ENCODE measurements at places on chromosomes 1 and 21.

- no peak for DNase-seq
Measured at GRCh38 chr1:202131956-202132821, 9.5 kb downstream of the GPR37L1 start.

DNA sequence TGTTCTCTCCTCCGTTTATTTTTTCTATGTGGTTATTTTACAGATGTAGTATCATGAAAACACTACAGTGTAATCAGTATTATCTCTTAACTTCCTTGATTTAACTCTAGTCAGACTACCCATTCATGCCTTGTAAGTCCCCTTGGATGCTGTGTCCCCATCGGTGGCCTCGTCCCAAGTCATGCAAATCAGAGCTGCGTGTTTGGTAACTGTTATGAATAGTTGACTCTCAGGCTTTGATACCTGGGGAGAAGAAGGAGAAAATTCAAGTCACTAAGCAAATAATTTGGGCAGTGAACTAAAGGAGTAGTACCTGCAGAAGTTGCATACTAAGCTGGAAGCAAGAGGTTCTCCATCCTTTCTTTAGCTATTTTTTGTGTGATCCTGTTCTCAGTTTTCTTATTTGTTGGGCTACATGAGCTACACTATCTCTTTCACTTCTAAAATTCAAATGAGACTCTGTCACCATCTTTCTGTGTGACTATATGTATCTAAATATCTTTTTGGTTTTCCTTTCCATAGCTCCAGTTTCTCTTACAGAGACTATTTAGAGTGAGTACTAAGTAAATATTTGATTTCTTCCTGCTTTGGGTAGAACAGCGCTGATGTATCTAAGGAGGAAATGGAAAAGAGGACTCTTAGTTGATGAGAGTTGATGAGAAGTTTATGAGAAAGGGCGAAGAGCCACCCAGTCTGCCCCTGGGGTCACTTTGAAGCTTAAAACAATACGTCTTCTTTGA, 50.9 kb downstream of the VANGL2 start:
- no peak for DNase-seq

- no peak for DNase-seq
Measured at GRCh38 chr1:203167026-203167912, 8.4 kb downstream of the MYBPH start.

DNA sequence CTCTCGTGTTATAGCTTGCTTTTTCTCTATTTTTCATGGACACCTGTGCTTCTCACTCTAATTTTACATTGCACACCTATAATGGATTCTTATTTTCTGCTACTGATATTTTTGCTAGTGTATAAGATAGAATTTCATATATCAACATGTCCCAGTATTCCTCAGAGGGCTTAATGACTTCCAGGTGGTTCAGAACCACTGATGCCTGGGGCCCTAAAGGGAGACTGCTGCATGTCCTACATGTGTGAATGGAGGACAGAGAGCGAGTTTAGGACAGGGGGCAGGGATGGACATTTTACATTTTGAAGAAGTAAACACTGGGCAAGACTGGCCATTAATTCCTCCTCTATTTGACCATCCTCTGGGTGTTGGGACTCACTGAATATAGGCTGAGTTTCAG, 100.6 kb downstream of the DISC1 start:
- no peak for DNase-seq

- DNase-seq = no peak
Measured at GRCh38 chr1:67228791-67229190, 62.5 kb downstream of the IL23R start.

- no peak for DNase-seq
Measured at GRCh38 chr1:20600156-20600555, 11.3 kb downstream of the CDA start.

DNA sequence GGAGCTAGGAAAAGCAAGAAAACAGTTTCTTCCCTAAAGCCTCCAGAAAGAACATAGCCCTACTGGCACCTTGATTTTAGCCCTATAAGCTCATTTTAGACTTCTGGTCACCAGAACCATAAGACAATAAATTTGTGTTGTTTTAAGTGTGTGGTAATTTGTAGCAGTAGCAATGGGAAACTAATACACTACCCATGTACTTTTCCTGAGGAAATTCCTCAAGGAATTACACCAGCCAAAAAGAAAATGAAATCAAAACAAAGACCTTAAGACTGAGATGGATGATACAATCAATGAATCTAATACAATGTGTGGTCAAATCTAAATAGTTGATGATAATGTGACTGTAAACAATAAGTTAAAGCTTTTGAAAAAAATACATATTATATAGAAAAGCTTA, 11.8 kb downstream of the VAMP4 start:
- no peak for DNase-seq

- DNase-seq = no peak
Measured at GRCh38 chr1:228810878-228811711, 75.8 kb downstream of the RHOU start.
